ENCODE measurements at places on chromosomes 6 and 20.

DNA sequence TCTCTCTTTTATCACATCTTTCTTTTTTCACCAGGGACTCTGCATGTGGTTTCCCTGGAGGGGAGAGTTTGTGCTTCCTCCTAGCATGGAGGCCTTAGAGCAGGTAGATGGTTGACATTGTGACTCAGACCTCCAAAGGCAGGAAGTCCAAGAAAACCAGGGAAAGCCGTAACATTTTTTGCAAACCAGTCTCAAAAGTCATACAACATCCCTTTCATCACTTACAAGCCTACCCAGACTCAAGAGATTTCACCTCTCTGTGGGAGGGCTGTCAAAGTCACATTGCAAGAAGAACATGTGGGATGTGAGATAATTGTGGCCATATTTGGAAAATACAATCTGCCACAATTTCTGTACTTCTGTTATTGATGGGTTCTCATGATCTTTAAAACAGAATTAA, 46.2 kb downstream of the SNRNP48 start:
- no peak for DNase-seq

GRCh38 chr6:98272060-98272459, 562.3 kb upstream of the POU3F2 start:
- DNase-seq, result no peak

DNA sequence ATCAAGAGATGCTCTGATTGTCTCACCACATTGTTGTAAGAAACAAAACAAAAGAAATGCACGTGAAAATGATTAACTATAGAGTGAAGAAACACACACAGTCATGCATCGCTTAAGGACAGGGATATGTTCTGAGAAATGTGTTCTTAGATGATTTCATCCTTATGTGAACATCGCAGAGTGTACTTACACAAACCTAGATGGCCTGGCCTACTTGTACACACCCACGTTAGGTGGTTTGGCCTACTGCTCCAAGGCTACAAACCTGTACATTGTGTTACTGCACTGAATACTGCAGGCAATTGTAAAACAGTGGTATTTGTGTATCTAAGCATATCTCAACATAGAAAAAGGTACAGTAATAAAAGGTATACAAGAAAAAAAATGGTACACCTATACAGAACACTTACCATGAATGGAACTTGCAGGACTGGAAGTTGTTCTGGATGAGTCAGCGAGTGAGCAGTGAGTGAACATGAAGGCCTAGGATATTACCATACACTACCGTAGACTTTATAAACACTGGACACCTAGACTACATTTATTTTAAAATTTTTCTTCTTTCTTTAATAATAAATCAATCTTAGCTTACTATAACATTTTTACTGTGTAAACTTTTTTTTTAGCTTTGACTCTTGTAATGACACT, 48.6 kb downstream of the FKBP5 start:
- no peak for DNase-seq

DNA sequence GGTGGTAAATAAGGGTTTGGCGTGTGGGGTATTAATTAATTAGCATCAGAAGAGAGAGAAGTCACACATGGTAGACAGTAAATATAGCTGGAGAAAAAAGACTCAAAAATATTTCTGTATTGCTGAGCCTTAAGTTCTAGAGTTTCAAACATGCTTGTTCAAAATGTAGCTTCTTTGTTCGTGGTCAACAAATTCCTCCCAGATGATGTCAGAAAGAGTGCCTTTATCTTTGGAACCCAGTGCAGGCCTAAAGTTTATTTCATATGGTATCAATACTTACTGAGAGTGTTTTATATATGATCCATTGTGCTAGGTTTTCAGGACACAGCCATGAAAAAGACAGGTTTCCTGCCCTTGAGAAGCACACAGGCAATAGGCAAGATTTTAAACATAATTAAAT, 18.3 kb downstream of the MARCKS start:
- no peak for DNase-seq

DNA sequence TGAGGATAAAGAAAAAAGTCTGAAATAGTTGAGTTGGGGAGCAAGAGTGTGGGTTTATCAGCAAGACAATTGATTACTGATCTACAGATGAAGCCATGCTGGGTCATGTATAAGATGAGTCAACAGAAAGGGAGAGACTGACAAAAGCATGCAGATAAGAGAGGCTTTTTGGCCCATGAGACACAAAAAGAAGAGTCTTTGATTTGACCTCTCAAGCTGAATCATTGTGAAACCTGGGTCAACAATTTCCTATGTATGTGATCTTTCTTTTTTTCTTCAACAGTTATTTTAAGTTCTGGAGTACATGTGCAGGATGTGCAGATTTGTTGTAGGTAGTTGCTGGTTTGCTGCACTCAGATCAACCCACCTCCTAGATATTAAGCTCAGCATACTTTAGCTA, 15.9 kb downstream of the RIMS1 start:
- DNase-seq, result no peak

DNA sequence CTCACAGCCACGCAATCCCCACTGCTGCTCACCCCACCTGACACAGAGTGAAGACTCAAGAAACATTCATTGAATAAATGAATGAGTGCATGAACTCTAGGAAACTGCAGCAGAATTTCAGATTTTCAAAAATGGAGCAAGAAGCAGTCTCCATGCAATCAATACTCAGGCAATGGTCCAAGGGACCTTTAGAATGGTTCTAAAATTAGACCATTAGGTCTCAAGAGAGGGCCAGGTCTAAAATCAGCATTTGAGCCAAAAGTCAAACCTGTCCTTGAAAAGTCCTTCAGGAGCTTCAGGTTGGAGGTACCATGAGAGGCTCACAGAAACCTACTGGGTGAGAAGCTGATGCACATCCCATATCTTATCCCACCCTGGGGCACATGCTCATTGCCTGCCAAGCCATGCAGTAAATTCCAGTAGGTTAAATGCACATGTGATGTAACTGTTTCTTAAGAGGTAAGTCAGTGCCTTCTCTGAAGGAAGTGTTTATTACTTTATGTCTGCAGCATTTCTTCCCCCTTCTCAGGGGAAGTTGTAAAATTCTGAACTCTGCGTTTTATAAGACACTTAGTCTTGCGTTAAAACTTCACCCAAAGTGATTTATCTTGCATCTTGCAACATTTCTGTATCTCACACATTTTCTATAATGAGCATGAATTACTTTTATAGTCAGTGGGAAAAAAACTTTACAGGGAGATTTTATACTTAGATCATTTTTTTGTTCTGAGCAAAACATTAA, 126.6 kb downstream of the ADAT2 start:
- DNase-seq, result no peak

- no peak for DNase-seq
Observed at GRCh38 chr6:33998660-33999059, 147.2 kb downstream of the GRM4 start.
